AG04449 (cell line): ENCODE measurements at places on chromosomes 11 and 22.

DNA sequence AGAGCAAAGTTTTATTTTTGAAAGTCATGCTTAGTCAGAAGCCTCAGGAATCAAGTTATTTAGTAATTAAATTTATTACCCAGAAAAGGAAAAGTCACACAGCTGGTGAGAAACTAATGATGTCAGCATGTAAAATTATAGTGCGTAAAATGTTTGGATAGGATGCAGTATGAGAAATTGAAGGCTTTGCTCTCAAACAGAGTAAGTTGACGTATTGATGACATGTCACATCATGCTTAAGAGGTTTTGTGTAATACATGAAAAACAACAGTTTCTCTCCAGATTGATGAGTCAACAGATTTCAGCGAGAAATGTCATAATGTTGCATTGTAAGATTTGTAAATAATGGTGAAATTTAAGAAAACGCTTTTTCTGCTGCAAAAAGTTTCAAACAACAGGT lies 769.8 kb downstream of the METTL15 start:
- DNase-seq = no peak

DNA sequence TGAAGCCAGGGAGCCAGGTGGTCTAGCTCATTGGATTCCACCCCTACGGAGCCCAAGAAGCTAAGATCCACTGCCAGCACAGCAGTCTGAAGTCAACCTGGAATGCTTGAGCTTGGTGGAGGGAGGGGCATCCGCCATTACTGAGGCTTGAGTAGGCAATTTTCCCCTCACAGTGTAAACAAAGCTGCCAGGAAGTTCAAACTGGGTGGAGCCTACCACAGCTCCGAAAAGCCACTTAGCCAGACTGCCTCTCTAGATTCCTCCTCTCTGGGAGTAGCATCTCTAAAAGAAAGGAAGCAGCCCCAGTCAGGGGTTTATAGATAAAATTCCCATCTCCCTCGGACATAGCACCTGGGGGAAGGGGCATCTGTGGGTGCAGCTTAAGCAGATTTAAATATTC lies 620.3 kb downstream of the NELL1 start:
- DNase-seq = no peak

GRCh38 chr11:118146554-118146953 lies 6.1 kb downstream of the SCN4B start:
- no peak for DNase-seq

DNA sequence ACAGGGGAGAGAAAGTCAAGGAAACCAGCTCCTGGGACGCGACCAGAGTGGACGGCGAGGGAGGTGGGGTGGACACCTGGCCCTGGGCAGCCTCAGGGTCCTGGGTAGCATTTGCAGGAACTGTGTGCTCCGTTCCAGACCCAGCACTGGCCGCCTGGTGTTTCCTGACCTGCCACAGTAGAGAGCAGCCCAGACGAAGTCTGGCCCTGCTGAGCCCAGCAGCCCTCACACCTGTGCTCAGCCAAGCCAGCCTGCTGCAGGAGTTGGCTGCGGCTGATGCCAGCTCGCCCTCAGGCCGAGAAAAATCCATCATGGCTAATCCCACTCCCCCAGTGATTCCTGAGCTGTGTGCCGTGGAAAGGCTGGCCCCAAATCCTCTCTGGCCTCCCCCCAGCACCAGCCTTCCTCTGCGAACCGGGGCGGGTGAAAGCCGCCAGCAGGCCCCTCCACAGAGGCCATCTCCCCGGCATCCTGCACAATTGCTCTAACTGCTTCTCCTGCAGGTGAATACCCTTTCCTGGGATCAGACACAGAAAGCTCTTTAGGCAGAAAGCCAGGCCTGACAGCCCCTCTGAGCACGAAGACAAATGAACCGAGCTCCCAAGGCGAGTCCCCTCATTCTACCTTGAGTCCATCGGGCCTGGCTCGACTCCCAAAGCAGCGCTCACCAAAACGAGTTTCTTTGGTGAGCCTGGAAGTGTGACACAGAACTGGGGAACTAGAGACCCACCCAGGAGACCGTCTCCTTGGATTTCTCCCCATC lies 88.6 kb downstream of the RTL6 start:
- no peak for DNase-seq

DNA sequence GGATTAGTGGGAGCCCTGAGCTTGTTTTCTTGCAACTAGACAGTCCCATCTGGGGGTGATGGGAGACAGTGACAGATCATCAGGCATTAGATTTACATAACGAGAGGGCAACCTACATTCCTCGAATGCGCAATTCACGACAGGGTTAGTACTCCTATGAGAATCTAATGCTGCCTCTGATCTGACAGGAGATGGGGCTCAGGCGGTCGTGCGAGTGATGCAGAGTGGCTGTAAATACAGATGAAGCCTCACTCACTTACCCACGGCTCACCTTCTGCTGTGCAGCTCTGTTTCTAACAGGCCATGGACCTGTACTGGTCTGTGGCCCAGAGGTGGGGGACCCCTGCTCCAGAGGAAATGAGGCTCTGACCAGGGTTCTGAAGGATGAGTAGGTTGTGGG lies 125.5 kb downstream of the FBXO7 start:
- no peak for DNase-seq

- no peak for DNase-seq
These were observed 53.7 kb upstream of the HSD17B12 start for GRCh38 chr11:43626798-43627197.

DNA sequence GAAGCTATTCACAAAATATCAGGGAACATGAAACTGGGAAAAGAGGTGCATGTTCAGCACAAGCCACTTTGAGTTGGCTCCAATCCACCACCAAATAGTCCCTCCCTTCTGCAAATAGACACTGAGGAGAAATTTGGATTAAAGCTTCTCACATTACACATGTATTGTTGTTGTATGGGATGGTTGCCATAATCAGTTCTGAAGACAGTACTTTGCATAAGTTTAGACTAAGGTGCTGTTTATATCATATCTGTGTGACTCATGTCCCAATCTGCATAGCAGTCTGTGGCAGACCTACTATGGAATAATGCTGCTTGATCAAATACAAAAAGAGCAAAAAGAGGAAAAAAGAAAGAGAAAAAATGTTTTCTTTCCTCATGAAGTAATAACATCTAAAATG lies 376.7 kb upstream of the DDI1 start:
- DNase-seq = no peak

DNA sequence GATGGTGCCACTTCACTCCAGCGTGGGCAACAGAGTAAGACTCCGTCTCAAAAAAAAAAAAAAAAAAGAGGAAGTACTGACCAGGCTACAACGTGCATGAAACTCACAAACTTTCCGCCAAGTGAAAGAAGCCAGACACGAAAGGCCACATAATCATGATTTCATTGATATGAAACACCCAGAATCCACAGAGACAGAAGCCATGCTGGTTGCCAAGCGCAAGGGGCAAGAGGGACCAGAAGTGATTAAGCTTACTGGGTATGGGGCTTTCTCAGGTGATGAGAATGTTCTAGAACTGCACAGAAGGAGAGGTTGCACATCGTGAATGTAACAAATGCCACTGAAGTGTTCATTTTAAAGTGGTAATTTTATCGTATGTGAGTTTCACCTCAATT lies 60.9 kb downstream of the CELSR1 start:
- DNase-seq = no peak

GRCh38 chr11:134223121-134223520 lies 646 bp downstream of the NCAPD3 start:
- no peak for DNase-seq

- no peak for DNase-seq
These were observed 1.1 kb downstream of the ATL3 start for GRCh38 chr11:63670096-63670432.

GRCh38 chr11:32920570-32920969 lies 28.0 kb downstream of the QSER1 start:
- no peak for DNase-seq

DNA sequence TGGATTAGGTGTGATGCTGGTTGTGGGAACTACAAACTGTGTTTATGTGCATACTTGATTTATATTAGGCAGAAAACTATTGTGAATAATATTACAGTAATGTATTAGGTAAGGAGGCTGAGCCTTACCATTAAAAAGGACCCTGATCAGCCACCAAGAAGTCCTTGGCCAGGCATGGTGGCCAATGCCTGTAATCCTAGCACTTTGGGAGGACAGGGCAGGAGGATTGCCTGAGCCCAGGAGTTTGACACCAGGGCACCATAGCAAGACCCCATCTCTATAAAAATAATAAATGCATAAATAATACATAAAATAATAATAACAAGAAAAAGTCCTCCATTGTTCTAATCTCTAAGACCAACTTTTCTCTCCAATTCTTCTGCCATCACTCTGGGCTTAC lies 3.2 kb upstream of the ZBED5 start:
- no peak for DNase-seq

DNA sequence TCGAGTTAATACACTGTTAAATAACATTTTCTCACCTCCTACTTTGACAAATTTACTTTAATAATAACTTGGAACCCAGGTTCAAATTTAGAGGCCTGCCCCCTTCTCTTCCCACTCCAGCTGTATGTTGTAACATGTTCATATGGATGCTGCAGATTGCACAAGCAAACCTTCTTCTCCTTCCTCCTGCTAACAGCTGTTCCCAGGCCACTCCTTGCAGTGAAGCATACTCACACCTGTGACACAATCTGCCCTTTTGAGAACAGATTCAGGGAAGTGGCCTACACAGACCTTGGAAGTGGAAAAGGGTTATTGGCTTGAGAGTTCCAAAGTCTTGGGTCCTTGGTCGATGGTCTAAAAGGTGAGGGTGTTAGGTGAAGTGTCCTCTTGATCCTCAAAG lies 131.9 kb downstream of the TEAD1 start:
- DNase-seq = no peak

DNA sequence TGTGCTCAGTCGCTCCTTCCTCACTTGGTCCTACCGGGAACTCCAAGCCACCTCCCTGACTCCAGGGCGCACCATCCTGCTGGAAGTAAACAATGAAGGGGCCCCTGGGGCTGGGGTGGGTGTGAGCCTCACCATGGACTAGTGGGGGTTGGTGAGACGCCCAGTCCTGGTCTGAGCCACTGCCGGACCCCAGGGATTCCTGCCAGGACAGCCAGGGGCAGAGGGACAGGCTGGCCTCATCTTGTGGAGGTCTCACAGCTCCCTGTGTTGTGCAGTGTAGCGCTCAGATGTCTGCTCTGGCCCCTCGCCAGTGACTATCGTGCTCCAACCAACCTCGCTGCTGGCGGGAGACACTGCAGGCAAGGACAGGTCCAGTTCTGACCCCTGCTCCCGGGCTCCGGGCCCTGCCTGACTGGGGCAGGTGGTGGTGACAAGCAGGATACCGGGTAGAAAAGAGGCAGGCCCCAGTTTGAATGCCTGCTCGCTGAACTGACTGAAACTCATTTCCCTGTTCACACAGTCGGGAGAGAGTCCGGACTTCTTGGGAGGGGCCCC lies 1021.4 kb downstream of the BRD1 start:
- DNase-seq = no peak

GRCh38 chr11:10540546-10540914 lies 457 bp downstream of the RNF141 start:
- no peak for DNase-seq

- no peak for DNase-seq
These were observed 3.3 kb downstream of the PLEKHA7 start for GRCh38 chr11:17010851-17011420.

DNA sequence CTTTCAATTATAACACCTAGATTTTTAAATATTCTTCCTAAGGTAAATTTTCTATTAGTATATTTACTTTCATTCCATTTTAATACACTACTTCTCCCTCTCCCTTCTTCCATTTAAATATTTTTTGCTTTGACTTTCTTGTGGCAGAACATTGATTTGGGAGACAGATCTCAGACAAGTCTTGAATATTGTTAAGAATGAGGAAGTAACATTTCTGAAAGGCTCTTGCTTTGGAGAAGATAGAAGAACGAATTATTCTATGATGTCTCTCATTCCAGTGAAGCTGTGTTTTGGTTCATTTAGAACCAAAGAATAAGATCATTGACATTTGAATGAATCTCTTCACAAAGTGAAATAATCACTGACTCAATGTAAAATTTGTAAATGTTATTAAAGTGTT lies 2.4 kb downstream of the IPO7 start:
- DNase-seq = no peak

DNA sequence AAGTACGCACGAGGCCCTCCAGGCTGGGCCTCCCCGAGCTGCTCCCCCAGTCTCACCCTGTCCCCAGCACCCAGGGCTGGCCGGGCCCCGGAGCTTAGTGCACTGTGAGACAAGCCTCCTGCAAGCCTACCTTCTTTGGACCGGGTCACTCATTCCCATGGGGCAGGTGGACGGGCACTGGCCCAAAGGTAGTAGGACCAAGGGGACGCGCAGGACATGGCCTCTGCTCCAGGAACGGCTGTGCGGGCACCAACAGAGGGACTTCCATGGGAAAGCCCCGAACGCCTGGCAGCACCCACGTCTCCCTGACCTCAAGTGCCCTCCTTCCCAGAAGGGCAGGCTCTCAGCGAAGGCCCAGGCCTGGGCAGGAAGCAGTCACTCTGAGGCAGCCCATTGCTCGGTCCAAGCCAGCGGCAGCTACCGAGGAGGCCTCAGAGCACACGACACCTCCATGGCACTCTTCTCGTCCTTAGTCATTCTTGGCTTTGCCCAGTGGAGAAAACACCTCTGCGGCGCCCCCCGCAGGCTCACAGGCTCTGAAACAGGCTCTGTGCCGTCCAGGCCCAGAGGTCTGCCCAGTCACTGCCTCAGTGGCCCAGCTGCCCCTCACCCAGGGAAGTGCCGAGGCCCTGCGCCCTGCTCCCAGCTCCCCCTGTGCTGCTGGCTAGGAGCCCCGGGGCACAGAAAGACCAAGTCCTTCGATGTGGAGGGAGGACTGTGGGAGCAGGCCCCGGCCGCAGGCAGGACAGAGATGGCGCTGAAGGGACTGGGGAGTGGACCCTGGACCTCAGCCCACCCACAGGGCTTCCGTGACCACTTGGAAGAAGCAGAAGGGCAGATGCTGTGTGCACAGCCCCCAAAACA lies 3.8 kb downstream of the MOB2 start:
- DNase-seq = no peak

DNA sequence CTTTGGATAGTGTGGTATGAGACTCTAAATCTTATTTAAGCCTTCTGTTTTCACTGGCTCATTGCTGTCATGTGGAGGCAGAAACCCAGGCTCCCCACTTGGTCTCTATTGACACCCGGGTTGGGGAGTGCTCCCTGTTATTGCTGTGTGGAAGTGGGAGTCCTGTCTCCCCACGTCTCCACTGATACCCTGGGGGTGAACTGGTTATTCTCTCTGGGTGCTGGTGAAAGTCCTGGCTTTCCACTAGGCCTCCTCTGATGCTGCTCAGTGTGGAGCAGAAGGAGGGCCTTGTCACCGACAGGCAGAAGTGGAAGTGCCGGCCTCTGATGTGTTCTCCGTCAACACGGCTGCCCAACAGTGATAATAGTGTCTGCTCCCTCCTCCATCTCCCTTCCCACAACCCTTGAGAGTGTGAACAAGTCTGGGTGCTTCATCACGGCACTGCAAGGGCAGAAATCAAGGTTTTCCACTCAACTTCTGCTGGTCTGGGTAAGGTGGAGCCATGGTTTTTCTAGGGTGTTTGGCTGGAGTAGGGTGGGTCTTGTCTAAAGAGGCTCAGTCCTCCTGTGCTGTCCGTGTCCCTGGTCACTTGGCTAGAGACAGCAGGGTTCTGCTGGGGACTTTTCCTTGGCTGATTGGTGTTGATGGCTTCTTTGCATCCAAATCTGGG lies 240.7 kb upstream of the B3GAT1 start:
- DNase-seq = no peak

- no peak for DNase-seq
These were observed 1066.1 kb downstream of the BRD1 start for GRCh38 chr22:48761546-48761945.
